ENCODE measurements at places on chromosomes 7 and 10.

DNA sequence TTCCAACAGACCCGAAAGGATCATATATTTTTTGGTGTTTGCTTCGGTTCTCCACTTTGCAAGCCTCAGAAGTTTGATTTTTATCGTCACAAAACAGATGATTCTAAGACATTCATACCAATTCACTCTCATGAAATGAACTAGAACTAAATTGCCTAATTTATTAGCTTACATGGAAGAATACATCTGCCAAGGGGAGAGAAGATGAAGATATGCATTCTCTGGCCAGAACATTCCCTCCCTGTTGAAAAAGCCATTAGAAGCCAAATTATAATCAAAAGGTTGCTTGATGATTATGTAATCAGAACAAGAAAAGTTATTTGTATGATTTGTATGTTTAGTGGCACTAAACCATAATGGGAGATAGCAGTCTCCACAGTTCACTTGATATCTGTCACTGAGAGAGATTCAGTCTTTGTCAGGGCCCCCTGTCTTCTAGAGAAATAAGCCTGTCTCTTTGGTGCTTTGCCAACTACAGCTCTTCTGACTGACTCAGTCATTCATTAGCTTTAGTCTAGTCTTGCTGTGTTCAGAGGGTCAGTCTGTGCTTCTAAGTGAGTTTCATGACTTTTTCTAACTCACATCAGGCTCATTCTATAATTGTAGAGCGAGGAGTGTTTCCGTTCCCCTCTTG is 95.3 kb upstream of the GNAI1 start:
- DNase-seq, result no peak

- no peak for DNase-seq
Measured at GRCh38 chr7:14184292-14184864, 194.9 kb upstream of the ETV1 start.

GRCh38 chr10:4719671-4720070 is 106.3 kb upstream of the AKR1E2 start:
- DNase-seq, result no peak

DNA sequence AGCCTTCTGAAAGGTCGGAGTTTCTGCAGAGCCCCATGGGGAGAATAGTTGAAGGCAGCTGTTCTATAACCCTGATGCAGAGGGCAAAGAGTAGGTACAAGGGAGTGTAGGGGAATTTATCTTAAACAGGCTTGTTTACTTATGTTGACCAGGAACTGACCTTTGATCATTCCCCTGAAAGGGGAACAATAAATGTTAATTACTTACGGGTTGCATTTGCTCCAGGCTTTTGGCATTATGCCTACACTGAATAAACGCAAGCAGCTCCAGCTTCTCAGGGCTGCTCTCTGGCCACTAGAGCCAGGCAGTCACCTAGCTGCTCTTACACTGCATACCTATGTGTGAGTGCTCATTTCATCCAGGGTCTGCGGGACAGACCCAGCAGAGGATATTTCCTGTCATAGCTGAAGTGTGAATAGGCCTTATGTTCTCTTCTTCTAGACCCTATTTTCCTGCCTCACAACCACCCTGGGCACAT is 26.9 kb upstream of the ABCA13 start:
- no peak for DNase-seq

DNA sequence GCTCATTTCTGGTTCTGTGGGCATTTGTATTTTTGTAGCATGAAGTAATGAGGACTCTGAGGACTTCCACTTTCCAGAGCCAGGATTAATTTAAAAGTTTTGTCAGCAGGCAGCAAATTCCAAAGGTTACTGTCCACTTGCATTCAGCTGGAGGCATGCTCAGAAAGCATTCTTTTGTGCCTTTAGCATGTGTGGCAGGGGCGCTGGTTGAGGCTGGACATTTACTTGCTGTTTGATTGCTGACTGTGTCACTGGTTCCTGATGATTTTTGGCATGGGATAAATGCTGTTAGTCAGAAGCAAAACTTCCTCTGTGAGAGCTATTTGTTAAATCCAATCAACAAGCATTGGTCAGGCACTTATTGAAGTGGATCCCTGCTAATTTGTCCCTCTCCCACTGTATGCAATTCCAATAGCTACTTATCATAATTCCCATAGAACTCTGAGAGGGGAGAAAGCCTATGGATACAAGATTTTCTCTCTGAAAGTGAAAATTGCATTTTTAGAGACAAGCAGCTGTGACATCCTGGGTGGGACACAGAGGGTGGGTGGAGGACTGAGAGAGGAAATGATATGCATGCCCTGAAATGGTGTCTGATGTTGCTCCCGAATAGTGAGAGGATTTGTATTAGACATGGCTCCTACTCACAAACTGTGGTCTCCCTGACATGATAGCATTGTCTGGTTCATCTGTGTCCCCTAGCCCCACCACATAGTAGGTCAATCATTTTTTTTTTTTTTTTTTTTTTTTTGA is 161.2 kb upstream of the WDR11 start:
- DNase-seq, result no peak

DNA sequence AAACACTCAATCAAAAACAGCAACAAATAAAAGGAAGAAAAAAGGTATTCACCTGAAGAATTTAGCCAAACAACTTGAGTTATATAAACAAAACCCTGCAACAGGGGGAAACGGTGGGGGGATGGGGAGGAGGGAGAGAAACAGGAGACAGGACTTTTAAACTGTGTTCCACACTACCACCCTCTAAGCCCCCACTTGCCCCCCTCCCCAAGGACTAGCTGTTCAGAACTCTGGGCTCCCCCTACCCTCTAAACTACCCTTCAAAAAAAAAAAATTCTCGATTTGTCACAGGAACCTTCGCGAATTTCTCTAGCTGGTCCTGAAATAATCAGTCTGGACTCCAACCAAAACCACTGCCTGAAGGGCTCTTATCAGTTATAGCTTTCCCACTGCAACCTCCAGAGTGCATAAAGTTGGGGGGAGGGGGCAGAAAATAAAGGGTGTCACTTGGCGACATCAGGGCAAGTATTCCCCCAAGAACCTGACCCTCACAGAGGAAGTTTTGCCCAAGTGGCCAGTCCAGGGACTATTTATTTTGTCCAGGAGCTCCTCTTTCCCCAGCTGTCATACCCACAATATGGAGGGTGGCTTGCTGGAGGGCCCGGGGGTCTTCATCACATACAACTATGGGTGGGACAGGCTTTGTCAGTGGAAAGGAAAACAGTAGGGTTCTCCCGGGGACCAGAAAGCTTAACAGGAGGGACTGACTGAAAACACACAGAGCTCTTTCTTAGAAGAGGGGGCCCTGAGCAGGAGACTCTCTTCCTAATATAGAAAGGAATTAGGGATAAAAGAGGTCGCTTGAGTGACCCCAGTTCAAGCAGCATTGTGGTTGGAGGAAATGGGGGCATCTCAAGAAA is 1.3 kb downstream of the UBE2H start:
- no peak for DNase-seq

DNA sequence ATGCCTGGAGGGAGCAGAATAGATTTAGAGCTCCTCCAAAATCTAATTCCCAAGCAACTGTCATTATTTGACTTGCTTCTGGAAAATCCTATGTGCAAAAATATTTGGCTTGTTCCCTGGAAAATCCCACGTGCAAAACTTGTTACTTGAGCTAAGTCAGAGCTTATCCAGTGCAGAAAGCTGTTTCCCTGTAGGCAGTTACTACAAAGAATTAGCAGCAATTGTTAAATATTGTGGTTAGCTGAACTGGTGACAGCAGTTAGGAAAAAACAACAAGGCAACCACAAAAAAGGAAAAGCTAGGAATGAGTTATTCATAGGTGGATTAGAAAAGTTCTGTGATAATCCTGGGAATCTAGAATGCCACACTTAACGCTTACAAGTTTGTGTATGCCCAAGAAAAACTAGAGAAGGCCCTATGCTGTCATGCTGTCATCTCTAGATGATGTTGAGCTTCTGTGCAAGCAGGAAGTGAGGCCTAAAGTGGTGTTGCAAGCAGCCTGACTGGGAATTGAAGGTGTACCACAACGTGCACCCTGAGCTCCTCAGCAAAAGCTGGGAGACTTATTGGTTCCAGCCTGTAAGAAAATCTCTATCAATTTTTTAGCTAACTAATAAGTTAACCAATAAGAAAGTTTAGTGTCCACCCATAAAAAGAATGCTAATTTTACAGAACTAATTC is 738.6 kb upstream of the LRRTM3 start:
- no peak for DNase-seq

DNA sequence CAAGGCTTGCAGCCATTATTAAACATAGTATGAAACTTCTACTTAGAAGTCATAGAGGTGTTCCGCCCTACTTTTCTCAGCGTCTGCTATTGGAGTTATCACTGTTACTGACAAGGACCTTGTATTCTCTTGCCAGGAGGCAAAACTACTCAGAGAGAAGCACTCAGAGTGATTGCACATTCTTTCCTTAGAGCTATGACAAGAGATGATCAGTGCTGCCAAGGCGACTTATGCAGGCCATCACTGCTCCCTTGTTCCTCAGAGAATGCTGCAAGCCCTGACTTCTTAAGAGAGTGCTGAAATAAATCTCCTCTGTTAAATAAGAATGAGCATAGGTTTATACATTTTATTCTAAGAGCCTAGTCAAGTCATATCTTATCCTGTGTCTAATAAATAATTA is 534.6 kb upstream of the PHF14 start:
- DNase-seq, result no peak

DNA sequence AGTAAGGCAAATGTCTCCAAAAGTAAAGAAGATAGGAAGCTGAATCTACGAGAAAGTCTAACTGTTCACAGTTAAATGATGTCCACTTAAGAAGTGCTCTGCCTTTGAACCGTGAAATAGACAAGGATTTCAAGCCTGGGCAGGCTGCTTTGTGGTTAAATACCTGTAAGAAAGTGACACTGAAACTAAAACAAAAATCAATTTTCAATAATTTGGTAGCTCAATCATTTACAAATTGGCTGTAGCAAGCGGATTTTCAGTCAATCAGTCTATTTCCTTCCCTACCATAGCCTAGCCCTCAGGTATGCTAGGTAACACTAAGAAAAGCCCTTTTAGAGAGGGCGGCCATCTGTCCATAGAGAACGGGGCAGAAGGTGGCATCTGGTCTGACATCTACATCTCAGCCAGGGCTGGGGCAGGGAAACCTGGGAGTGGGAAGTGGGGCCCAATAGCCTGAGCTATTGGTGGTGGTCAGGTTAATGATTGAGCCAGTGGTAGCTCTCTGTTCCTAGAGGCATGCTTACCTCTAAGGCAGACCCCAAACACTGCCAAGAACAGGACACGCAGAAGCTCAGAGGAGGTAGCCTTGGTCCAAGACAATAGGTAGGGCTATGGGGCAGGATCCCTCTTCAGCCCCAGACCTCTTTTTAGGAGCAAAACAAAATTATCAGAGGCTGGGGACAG is 223.2 kb downstream of the CCSER2 start:
- no peak for DNase-seq

DNA sequence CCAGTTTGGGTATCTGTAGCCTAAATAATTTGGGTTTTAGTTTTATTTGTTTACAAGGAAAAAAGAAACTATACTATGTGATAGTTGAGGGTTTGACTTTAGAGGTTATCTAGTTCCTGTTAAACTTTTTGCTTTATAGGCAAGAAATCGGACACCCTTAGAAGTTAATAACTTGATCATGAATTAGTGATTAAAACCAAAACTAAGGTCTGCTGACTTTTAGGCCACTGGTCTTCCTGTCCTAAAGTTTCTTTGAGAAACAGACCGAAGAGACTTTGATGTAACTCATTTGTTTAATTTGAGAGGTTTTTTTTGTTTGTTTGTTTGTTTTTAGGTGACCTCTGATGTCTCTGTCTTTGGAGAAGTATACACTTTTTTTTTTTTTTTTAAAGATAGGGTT is 59.7 kb downstream of the PHTF2 start:
- no peak for DNase-seq

- no peak for DNase-seq
Measured at GRCh38 chr10:110576220-110576619, 8.7 kb downstream of the SMC3 start.

DNA sequence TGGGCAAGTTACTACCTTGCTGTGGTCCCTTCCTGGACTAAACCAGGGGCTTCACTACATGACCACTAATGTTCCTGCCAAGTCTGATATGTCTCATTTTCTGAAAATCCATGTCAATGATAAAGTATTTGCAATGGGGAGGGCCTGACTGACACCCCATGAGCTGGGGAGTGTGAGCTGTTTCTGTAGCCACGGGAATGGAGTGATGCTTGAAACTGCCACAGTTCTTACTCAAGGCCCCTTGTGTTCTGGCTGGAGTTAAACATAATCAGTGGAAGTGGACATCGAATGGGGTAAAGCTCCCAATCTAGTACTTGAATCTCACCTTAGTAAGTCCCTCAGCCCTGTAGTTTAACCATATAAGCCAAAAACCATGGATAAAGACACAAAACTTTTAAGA is 61.9 kb upstream of the PDLIM1 start:
- no peak for DNase-seq

- no peak for DNase-seq
Measured at GRCh38 chr7:7793249-7793648, 74.8 kb upstream of the RPA3 start.

GRCh38 chr10:58107506-58107905 is 160.2 kb downstream of the IPMK start:
- no peak for DNase-seq
